ENCODE measurements at places on chromosomes 12 and 14.

GRCh38 chr12:105204916-105205315 lies 31.1 kb downstream of the APPL2 start:
- DNase-seq: no peak

GRCh38 chr12:998020-998874 lies 7.2 kb downstream of the ERC1 start:
- no peak for DNase-seq

- DNase-seq: no peak
Observed at GRCh38 chr12:80677994-80678393, 29.4 kb upstream of the MYF6 start.

DNA sequence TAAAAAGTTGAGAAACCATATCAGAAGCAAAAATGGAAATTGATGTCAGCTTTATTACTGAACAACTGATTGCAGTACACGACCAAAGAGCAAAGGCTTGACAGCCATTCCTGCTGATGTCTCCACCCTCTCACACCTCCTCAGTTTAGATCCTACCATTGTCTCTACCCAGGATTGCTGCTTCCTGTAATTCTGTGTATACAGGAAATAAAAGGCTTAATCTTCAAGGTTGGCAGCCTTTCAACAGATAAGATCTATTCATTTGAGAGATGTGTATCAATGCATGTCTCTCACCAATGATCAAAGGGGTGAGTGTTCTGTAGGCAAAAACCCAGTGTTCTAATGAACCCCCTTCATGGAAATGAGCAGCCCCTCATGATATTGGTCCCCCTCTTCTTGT lies 27.0 kb downstream of the SLCO1C1 start:
- DNase-seq: no peak

DNA sequence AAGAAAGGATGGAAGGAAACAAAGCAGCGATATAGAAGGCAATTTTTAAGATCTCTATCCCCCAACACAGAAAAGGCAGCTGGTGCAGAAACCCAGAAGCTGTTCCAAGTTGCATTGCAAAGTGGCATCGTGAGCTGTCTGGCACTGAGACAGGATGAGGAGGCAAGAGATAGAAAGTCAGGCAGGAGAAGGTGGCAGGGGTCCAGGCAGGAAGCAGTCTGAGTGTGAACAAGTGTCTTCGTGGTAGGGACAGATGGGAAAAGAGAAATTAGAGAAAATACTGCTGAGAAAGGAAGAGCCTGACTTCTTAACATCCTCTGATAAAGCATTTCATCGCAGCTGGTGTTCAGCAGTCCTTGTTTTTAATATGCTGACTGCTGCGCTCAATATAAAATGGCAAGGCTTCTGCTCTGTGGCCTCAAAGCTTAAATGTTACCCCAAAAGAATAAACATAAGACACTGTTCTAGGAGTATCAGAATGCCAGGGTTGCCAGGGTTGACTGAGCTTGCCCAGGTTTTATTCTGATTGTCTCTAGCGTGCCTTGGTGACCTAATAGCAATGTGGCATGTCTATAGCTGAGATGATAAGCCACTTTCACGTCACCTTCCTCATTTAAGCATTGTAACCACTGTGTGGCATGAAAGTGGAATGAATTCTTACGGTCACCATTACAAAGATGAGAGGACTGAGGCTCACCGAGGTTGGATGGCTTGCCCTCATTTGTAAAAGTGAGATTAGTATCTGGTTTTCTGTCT lies 397.6 kb downstream of the NUAK1 start:
- DNase-seq: no peak

DNA sequence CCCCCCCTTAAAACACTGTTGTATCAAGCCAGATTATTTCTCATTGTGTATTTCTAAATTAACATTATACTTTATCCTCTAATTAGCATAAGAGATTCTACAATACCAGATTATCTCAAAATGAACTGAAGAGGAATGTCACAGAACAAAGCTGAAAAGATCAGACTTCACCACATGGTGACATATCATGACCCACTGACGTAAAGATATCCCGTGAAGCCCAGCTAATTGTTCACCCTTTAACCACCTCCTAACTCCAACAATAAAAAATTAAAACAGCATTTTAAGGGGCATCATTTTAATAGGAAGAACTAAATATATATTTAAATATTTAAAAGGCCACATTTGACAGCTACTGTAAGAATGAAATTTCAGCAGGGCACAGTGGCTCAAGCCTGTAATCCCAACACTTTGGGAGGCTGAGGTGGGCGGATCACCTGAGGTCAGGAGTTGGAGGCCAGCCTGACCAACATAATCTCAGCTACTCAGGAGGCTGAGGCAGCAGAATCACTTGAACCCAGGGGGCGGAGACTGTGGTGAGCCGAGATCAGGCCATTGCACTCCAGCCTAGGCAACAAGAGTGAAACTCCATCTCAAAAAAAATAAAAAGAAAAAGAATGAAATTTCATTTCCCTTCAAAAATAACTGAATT lies 29.0 kb downstream of the CDK17 start:
- DNase-seq: no peak

- no peak for DNase-seq
Observed at GRCh38 chr12:51865757-51866270, 17.3 kb upstream of the FIGNL2 start.

DNA sequence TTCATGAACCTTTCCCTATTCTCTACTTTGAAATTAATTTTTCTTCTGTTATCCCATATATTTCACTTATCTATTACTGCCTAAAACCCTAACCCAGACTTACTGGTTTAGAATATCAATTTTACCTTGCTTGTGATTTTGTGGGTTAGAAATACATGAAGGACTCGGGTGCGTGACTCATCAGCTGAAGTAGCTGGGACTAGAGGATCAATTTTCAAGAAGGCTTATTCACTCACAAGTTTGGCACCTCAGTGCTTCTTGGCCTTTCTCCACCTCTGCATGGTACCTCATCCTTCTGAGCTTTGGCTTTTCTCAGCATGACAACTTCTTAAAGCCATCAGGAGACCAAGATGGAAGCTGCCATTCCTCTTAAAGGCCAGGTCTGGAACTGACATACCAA lies 57.8 kb downstream of the TMEM117 start:
- DNase-seq: no peak

GRCh38 chr12:50985322-50985721 lies 33.0 kb downstream of the HIGD1C start:
- peak; percentile 21 for DNase-seq

DNA sequence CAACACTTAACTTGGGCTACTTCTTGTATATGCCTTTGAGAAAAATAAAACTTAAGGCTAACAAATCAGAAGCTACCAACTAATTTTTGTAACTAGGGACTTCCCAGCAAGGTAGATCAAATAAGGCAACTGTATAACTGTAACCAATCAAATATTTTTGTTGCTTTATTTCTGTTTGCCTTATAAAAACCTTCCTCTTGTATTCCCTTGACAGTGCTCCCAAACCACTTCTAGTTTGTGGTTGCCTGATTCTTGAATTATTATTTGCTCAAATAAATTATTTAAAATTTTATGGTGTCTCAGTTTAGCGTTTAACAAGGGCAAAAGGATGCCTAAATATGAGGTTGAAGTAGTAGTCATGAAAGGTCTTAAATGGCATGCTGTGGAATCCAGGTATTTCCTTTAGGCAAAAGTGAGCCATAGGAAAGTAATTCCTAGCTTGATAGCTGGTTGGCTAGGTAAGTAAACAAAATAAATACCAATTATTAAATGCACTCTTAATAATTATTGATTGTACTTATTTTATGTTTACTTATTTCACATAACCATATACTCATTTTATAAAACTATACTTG lies 632.6 kb downstream of the RPL10L start:
- DNase-seq: no peak

GRCh38 chr14:23766737-23767401 lies 130.7 kb downstream of the DHRS2 start:
- DNase-seq: no peak

GRCh38 chr14:67389275-67389674 lies 22.7 kb downstream of the PLEK2 start:
- DNase-seq: no peak

DNA sequence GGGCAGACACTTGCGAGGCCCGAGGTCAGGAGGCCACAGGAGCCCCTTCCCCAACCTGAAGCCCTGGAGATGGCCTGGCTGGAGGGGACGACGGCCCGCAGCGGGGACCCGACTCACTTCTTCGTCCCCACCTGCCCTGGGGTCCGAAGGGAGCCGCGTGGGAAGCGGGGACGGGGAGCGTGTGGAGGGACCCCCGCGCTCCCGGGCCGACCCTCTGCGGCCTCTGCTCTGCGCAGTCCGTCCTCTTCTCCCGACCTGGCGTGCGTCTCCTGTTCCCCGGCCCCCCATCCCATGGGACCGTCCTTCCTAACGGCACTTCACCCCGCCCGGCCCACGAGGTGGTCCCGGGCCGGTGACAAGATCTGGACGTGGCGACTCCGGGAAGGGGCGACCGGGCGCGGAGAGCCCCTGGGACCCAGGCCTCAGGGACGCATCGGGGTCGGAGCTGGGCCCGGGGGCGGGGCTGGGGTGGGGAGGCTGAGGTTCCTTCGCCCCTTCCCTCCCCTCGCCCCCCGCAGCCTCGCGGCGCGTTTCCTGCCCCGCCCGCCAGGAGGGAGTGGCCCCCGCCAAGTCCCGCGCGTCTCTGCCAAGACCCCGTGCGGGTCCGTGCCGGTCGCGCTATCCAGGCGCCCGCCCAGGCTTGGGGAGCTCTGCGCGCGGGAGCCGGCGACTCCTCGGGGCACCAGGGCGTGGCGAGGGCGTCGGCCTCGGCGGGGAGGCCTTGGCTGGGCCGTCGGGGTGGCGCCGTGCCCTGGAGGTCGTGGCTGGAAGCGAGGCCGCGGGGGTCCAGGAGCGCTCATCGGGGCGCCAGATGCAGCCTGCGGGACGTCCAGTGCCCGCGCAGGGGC lies 97.1 kb downstream of the TNFAIP2 start:
- no peak for DNase-seq

- DNase-seq: no peak
Observed at GRCh38 chr12:118432812-118433545, 56.6 kb downstream of the SUDS3 start.

DNA sequence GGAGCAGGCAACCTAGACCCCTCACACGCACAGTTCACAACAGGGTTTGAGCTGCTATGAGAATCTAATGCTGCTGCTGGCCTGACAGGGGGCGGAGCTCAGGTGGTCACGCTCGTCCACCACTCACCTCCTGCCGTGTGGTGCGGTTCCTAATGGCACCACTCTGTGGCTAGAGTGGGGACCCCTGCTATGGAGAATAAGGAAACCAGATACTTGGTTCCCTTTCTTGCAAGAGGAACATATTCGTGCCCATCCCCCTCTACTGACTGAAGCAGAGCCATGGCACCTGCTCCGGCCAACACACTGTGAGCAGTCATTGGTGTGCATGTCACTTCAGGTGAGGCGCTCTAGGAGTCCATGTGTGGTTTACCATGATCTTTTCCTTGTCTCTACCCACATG lies 30.4 kb upstream of the RIMBP2 start:
- no peak for DNase-seq

DNA sequence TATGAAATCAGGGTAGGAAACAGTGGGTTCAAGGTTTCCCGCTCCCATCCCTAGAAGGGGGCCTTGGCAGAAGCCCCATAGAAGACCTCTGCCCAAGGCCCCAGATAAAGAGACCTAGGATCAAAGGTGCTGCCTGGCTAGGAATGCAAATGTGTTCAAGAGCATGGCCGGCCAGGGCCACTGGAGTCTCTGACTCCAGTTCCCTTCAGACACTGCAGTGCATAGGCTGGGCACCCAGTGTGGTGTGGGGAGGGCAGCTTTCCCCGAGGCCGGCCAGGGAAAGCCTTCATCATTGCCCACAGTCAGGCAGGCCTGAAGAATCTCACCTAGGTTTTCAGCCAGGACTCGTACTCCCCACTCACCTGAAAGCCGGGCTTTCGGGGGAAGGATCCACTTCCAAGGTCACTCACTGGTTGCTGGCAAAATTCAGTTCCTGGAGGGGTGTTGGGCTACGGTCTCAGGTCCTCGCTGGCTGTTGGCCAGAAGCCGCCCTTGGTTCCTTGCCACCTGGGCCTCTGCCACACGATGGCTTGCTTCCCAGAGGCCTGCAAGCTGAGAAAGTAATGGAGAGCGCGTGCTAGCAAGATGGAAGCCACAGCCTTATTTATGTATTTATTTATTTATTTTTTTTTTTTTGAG lies 9.7 kb upstream of the PEBP1 start:
- no peak for DNase-seq

GRCh38 chr12:88781909-88782308 lies 201.6 kb upstream of the KITLG start:
- DNase-seq: peak; percentile 25

- DNase-seq: no peak
Observed at GRCh38 chr14:36513451-36514277, 6.4 kb downstream of the NKX2-1 start.

GRCh38 chr12:60266381-60266852 lies 670.6 kb downstream of the SLC16A7 start:
- no peak for DNase-seq

GRCh38 chr14:102497998-102498677 lies 11.4 kb downstream of the ANKRD9 start:
- DNase-seq: no peak

DNA sequence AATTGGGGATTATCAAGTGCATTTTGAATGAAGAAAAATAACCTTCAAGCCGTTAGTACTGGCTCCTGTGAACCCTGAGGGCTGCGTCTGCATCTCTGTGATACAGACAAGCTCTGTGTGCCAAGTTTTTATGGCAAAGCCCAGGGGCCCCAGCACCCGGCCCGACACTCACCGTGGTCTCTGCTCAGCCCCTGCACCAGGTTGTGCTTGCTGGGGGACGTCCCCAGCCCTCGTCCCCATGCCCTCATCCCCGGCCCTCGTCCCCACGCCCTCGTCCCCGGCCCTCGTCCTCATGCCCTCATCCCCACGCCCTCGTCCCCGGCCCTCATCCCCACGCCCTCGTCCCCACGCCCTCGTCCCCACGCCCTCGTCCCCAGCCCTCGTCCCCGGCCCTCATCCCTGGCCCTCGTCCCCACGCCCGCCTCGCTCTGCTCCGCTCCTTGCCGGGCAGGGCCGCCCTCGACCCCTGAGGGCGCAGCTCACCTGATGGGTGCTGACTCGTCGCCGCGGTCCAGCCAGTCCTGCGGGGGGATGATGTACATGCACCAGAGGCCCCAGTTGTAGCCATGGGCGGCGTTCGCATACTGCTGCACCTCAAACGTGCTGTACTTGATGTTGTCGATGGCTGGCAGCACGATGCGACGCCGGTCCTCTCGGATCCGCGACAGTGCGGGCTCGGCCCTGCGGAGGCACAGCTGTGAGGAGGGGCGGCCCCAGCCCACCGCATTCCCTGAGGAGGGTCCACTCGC lies 72.0 kb downstream of the GALNT9 start:
- DNase-seq: no peak

Measured in fibroblast of skin of left biceps (primary cell).